ENCODE measurements at places on chromosomes 1 and 21.

DNA sequence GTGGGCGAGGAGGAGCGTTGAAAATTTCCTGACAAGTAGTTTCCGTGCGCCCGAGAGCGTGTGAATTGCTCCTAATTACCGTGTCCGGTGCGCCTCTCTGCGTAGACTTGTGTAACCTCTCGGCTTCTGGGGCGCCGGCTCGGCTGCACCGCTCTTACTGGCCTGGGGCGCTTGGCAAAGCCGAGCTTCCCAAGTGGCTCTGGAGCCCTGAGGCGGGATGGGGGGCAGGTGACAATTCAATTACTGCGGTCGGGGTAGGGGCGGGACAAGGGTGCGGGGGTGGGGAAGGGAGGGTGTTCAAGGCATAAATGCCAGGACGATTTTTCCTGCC, 392 bp upstream of the DMRTA2 start:
- peak; percentile 65 for DNase-seq

GRCh38 chr1:212791261-212791675, 309 bp downstream of the NSL1 start:
- peak; percentile 48 for DNase-seq

DNA sequence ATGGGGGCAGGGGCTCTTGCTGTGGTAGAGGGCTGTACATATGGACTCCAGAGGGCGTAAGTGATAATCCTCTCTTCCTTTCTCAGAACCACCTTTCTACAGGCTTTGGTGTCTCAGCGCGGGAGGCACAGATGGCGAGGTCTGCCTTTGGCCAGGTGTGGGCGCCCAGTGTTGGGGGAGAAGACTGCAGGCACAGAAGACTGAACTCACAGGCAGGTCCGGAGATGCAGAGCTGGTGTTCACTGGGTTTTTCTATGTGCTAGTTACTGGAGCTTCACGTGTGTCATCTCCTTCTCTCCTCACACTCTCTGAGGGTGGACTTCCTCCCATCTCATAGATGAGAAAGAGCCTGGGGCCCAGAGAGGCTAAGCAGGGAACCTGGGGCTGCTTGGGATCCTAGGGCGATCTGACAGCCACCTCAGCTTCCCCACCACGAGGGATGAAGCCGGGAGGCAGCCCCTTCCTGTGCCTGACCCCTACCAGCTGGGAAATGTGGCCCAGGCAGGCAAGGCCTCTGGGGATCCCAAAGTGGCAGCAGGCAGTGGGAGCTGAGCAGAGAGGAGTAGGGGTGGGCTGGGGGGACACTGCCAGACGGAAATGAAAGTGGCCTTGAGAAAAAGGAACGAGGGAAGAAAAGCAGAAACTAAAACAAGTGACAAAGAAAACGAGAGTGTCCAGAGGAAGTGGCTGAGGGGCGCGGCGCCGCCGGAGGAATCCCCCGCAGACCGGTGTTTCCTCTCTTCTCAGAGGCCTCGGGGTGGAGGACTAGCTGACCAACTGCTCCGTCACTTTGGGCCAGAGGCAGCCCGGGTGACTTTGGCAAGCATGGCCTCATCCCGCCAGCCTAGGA, 191.6 kb downstream of the HIVEP3 start:
- peak; percentile 43 for DNase-seq

- no peak for DNase-seq
These were observed 126.4 kb downstream of the PTPRU start for GRCh38 chr1:29362764-29363163.

GRCh38 chr1:185861630-185862029, 127.4 kb downstream of the HMCN1 start:
- DNase-seq = no peak

GRCh38 chr21:32705139-32705538, 22.7 kb downstream of the SYNJ1 start:
- no peak for DNase-seq

DNA sequence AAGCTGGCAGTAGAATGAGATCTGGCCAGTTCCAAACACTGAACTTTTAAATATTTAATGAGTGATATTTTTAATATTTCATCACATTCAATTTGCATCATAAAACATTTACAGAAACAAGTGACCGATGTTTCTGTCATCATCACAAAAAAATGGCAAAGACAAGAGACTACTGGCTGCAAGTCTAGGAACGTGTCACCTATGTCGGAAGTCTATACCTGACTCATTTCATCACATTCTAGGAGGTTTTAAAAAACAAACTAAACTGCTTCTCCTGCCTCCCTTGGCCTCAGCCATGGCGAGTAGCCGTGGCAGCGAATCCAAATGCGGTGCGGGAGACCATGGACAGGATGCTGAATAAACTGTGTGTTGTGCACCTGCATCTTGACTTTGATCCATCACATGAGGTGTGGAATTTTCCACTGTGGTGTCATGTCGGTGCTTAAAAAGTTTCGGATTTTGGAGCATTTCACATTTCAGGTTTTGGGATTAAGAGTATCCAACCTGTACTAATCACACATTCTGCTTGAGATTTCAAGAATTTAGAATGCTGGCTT, 43.1 kb downstream of the CLSTN1 start:
- no peak for DNase-seq

GRCh38 chr1:44903011-44903680, 60.1 kb upstream of the PTCH2 start:
- DNase-seq = no peak

DNA sequence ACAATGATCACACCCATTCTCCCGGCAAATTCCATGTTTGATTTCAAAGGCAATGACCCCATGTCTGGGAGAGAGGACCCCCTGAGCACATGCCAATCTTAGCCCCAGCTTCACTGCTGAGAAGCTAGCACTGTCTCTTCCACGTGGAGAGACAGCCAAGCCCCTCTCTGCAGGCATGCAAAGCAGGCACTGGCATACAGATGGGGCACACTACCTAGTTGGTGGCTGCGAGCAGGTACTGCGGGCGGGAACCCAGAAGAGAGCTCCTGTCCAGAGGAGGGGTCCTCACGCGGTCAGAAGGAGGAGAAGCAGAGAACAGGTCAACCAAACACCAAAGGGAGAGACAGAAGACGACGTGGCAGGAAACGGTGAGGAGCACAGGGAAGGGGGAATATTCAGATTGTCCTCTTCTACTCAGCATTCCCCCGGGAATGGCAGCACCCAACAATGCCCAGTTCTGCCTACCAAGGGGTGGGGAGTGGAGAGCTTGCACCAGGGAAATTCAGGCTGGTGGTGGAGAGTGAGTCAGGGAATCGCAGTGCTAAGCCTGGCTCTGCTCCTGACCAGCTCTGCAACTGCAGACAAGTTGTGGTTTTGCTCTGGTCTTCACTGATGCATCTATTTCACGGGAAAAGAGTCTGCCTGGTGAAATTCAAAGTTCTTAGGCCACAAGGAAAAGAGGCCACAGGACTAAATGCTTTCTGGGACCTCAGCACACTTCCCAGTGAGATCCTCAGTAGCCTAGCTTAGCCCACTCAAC, 48.1 kb upstream of the GOLT1A start:
- DNase-seq = no peak

DNA sequence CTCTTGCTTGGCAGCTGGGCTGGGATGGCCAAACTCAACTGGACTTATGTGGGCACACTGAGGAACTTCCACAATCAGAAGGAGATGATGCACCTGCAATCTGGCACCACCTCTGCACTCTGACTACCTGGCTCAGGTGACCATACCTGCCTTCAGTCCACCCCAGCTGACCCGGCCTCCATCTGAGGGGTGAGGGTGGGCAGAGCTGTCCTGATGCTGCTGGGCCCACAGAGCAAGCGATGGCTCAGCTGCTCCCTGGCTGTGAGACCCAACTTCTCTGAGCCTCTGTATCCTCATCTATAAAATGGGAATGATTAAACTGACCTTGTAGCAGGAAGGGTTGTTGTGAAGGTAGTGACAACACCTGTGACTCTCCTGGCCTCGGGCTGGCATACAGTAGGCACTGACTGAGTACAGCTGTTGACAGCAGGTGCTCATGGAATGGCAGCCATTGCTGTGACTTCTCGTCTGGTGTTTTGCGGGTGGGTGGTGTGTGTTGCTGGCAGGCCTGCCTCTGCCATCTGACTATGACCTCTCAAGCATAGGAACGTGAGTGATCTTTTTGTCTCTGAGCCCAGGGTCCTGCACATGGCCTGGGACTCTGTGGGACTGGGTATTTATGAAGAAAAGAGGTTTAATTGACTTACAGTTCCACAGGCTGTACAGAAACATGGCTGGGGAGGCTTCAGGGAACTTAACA, 438.5 kb downstream of the PTPRU start:
- no peak for DNase-seq

GRCh38 chr1:116334015-116334547, 39.0 kb upstream of the ATP1A1 start:
- DNase-seq = no peak

GRCh38 chr1:221045842-221046831, 166.9 kb downstream of the HLX start:
- DNase-seq = no peak

GRCh38 chr1:208919371-208919770, 664.1 kb upstream of the CAMK1G start:
- DNase-seq = no peak

DNA sequence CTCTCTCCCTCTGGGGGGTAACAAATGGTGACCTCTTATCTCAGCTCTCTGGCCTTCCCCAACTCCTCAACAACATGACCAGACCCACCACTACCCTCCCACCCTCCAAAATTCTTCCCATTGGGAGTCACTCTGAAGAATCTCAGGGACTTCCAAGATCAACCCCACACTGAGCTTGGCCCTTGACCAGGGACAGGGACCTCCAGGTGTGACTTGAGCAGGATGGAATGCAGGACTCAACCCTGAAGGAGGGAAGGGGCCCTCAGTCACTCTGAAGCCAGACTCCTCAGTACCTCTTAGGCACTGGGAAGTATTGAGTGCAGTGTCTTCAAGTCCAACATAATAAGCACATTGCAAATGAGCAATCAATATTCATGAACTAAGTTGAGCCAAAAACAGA, 1.9 kb downstream of the CASQ1 start:
- no peak for DNase-seq

- DNase-seq = no peak
These were observed 22.7 kb upstream of the EDN2 start for GRCh38 chr1:41507110-41507720.

DNA sequence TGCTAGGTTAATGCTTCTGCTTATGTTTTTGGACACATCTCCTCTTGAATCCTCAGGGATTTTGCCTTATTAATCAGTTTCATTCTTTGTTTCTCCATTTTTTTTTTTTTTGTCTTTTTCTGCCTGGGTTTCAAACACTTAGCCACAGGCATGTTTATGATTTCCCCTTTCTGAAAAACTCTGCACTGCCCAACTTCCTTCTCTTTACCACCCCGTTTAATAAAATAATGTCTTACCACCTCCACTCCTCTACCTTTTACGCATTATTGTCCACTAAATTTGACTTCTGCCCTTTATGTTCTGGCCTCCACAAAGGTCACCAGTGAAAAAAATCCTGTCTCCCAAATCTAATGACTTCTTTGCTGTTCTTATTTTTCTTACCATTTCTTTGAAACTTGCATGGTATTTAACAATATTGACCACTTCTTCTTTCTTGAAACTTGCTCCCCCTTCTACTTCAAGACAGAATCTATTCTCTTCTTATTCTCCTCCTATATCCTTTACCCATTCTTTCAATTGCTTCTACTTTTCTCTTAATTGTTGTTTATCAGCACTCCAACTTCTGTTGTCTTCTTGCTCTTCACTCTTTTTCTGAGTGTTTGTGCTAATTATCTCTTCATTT, 150.3 kb downstream of the TNFSF18 start:
- DNase-seq = no peak

GRCh38 chr1:220137019-220137786, 43.3 kb downstream of the IARS2 start:
- DNase-seq = no peak

GRCh38 chr1:111556325-111557037, 53.0 kb upstream of the ADORA3 start:
- no peak for DNase-seq

DNA sequence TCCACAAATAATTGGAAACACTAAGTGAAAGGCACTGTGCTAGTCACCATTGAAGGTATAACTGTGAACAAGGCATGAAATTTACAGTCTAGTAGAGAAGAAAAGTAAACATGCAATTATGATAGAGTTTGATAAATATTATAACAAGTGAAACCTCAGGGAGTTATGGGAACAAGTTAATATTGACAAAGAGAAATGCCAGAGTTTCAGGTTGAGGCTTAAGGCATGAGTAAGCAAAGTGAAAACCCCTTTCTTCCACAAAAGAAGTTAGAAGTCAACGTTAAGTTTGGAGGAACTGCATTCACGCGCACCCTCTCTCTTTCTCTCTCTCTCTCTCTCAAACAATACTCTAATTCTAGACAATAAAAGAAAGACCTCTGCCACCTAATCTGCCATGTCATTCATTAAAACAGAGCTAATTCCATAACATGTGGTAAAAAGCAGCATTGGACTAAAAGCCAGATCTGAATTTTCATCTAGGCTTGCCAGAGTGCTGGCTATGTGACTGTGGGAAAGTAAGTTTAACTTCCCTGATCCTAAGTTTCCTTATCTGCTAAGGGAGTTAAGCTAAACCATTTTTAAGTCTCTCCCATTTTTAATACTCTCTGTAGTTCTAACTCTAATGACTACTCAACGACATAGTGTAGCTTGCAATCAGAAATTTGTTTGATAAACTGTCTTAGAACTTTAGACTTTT, 22.0 kb downstream of the SLC44A5 start:
- no peak for DNase-seq

- DNase-seq = no peak
These were observed 163.2 kb downstream of the ZBTB18 start for GRCh38 chr1:244214009-244214967.

GRCh38 chr1:181190364-181191035, 102.0 kb downstream of the IER5 start:
- no peak for DNase-seq

- DNase-seq = no peak
These were observed 17.4 kb upstream of the CASZ1 start for GRCh38 chr1:10813799-10814198.

GRCh38 chr21:41593760-41594138, 85.8 kb upstream of the TMPRSS2 start:
- DNase-seq = no peak

GRCh38 chr1:76191561-76191960, 117.0 kb downstream of the ST6GALNAC3 start:
- no peak for DNase-seq

DNA sequence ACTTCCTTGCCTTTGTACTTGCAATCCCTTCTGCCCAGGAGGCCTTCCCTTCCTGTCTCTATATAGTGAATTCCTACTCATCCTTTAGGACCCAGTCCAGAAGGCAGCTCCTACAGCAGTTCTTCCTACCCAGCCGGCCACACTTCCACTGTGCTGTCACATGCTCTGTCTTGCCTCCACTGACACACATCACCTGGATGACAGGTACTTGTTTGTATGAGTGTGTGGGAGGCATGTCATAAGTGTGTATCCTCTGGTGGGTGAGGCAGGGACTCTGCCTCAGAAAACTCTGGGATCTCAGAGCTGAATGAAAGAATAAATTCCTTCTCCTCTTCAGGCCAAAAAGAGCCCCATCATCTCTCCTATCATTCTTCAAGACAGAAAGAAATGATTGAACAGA, 5.1 kb upstream of the OSCP1 start:
- DNase-seq = no peak

- DNase-seq = no peak
These were observed 33.4 kb downstream of the OR2G3 start for GRCh38 chr1:247638781-247639180.

All from NCI-H2107 (cell line).